ENCODE measurements at places on chromosomes 6 and 20. TPM values are rescaled to one million over a fixed set of nuclear protein-coding genes. Genes with fewer than 3 reads are reported as not detected.

GRCh38 chr6:129498950-129499842, 210.8 kb downstream of the ARHGAP18 start:
- DNase-seq, result peak; percentile 82

DNA sequence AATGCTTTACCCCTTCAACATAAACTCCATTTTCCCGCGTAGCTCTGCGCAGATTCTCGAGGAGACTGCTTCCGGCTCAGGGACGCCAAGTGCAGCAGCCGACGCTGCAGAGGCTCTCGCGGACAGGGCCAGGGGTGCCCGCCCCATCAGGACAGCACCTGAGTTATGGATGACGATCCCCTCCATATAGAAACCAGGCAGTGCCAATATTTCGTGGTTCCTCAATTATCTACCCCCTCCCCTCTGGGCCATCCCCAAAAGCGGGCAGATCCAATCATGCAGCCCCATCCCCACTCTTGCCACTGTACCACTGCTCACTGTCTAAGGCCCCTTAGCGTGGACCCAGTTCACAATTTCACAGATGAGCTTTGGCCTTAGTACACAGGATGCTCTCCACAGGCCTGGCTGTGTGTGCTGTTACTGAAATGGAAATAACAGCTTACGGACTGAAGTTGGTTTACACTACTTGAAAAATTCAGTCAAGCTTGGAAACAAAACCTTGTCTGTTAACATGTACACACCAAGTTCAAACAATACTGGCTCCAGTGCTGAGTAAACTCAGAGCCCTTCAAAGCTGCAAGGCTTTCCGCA, 74.5 kb downstream of the DACT2 start:
- no peak for DNase-seq

The JAG1 gene
- 62.5 TPM for total RNA-seq

DNA sequence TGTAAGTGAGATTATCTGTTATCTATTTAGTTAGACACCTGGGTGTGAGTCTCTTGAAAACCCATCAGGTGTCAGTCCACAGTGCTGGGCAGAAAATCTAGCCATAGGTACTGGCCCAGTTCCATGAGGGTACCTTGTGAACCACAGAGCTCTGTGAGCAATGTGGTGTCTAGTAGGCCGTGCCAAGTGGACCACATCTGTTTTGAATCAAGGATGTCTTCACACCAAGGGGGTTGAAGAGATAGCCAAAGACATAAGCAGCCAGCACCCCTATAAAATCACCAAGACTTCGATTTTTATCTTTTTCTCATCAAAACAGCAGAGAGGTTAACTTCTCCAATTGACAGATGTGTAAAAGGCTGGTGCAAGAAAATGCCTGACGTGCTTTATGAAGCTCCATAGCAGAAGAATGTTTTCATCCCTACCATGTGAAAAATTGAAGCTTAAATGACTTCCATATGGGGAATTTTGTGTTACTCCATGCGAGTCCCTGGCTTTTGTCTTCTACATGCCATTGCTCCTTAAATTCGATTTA, 368.7 kb downstream of the HAO1 start:
- no peak for DNase-seq

DNA sequence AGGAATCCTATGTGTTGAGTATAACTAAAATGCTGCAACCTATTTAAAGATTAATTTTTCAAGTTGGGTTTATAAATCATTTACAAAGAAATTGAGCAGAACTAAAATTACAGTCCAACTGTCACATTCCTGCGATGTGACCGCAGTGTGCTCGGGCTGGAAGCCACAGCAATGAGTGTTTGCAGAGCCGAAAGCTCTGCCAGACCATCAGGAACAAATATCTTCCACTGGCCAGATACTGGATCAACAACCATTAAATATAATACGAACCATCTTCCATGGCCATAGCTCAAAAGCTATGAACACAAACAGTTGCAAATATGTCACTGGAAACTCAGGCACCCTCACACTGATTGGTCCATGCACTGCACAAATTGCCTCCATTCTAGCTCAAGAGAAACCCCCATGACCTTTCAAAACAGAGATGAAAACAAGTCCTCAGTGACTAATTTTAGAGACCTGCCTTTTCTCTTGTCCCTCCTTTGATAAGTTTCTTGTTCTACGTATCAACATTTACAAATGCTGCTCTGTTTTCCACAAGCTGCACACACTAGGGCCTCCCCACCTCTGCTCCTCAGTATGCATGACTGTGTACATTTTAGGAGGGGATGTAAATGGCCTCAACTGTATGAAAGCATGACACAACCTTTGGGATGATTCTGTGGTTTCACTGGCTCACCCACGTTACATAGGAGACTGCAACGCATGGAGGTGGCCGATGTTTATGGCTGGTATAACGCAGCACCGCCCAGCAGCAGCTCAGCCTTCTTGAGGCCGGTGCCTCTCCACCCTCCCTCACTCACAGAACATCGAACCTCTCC, 171.7 kb downstream of the WDR27 start:
- no peak for DNase-seq

- DNase-seq, result no peak
Measured at GRCh38 chr20:57880571-57880892, 170.7 kb upstream of the PMEPA1 start.

GRCh38 chr6:122347751-122348150, 51.7 kb upstream of the HSF2 start:
- DNase-seq, result no peak

DNA sequence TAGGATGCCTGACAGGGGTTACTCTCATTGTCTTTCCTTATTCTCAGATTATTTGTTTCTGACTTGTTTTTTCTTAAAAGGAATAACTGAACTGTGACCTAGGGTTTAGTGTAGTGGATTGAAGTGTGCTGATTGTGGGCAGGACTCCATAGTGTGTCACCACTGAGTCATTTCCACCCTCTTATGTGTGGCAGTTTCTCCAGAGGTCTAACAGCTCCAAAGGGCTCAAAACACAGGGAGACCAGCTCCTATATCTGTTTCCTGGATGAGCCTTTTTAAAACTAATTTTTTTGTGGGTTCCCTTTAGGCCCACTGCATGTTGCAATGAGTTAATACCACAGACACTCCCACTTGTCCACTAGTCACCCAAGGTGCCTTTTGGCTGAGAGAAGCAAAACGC, 951.1 kb upstream of the ADGRB3 start:
- peak; percentile 71 for DNase-seq

The DEFB112 gene
- total RNA-seq, result not detected

GRCh38 chr20:38168791-38169589, 3.9 kb upstream of the TGM2 start:
- DNase-seq, result peak; percentile 55

GRCh38 chr6:99819853-99820252, 174.2 kb downstream of the MCHR2 start:
- DNase-seq, result no peak

GRCh38 chr20:1277529-1278322, 11.6 kb downstream of the SNPH start:
- no peak for DNase-seq

The LPIN3 gene
- 18.9 TPM for total RNA-seq

The SLC44A4 gene
- not detected for total RNA-seq

The ATRN gene
- 34.7 TPM for total RNA-seq

GRCh38 chr6:124057461-124057860, 253.8 kb downstream of the NKAIN2 start:
- no peak for DNase-seq

The TPD52L1 gene
- 92.6 TPM for total RNA-seq

The PYGB gene
- total RNA-seq, result 435 TPM

- DNase-seq, result no peak
Measured at GRCh38 chr20:3470208-3470626, 601 bp upstream of the ATRN start.

DNA sequence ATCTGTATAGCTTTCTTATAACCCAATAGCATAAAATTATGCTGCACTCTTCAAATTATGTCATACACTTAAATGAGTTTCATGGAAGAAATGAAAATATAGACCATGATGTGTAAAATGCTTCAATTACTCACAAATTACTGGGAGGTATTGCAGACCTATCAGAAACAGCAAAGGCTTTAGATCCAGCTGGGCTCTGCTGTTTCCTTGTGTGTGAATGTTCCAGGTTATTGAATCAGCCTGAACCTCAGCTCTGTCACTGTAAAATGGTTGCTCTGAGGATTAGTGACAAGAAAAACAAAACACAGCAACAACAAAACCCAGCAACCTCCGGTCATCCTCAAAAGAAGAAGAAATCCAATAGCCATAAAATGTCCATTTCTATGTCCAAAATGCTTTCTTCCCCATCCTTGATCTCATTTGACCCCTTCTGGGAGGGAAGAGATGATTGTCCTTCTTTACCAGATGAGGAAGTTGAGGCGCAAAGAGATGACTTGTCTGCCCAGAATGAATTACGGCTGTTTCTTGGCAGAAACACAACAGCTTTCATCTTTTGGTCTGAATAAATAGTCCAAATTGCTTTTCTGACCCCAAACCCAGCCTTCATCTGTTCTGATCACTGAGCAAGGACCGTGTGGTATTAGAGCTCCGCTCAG, 42.2 kb upstream of the TGM6 start:
- DNase-seq, result no peak

The ENPP4 gene
- total RNA-seq, result 0.32 TPM

GRCh38 chr20:41570557-41570956, 47.6 kb downstream of the CHD6 start:
- no peak for DNase-seq

GRCh38 chr6:45783716-45784115, 231.9 kb downstream of the CLIC5 start:
- peak; percentile 73 for DNase-seq

GRCh38 chr6:41272591-41273240, 13.8 kb downstream of the TREM1 start:
- DNase-seq, result no peak

DNA sequence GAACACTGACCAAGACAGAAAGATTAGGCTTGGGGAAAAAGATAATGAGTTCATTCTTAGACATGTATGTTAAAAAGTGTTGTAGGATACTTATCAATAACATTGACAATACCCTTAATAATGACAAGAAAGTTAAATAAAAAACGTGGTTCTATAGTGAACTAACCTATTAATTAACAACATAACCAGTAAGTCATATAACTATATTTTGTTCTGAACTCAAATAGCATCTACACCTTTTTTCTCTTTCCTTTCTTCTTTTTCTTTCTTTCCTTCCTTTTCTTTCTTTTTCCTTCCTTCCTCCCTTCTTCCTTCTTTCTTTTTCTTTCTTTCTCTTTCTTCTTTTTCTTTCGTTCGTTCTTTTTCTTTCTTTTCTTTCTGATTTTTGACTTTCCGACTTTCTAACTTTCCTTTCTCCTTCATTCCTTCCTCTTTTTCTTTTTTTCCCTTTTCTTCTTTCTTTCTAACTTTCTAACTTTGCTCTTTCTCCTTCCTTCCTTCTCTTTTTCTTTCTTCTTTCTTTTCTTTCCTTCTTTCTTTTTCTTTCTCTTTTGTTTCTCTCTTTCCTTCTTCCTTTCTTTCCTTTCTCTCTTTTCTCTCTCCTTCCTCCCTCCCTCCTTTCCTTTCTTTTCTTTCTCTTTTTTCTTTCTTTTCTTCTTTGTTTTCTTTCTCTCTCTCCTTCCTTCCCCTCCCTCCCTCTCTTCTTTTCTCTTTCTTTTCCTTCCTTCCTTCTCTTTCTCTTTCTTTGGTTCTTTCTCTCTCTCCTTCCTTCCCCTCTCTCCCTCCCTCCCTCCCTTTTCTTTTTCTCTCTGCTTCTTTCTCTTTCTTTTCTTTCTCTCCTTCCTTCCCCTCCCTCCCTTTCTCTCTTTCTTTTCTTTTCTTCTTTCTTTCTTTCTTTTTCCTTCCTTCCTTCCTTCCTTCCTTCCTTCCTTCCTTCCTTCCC, 24.6 kb downstream of the PRSS35 start:
- no peak for DNase-seq

The TMEM170B gene
- 0.70 TPM for total RNA-seq

The VIP gene
- total RNA-seq, result not detected

DNA sequence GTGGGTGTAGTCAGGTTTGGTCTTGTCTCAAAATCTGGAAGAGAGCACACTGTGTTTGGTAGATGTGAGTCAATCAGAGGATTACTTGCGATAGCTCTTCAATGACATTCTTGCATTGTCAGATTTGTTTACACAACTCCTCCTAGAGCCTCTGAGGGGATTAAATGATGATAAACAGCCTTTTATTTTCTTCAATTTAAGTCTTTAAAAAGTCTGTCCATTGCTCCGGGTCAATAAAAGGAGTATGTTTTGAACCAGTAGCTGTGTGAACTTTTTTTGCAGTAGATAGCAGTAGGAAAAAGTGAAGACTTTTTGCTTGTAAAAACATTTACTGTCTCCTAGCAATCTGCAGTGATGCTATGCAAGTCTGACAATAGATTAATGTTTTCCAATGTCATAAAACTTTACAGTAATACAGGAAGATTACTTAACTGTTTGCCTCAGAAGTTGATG, 49.9 kb downstream of the GJA1 start:
- DNase-seq, result peak; percentile 26

DNA sequence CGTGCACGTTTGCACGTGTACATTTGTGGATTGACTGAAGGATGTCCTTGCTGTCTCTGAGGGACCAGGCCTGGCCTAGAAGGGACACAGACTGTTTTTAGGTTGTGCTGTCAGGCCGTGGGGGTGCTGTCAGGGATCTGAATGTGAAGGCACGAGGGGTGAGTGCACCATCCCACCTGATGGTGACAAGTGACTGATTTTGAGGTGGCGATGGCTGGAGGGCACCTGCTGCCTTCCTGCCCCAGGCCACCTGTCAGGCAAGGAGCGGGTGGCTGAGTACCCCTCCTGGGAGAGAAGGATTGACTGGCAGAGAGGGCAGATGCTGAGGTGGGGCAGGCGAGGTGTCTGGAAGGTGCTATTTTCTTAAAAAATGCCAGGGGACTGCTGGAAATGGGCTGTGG, 1.2 kb downstream of the RAB44 start:
- DNase-seq, result no peak

The ABHD16B gene
- total RNA-seq, result not detected

GRCh38 chr20:37377346-37378081, 31.6 kb downstream of the SRC start:
- DNase-seq, result no peak

- no peak for DNase-seq
Measured at GRCh38 chr6:21726676-21727075, 133.1 kb downstream of the SOX4 start.

The HLA-DOA gene
- not detected for total RNA-seq

DNA sequence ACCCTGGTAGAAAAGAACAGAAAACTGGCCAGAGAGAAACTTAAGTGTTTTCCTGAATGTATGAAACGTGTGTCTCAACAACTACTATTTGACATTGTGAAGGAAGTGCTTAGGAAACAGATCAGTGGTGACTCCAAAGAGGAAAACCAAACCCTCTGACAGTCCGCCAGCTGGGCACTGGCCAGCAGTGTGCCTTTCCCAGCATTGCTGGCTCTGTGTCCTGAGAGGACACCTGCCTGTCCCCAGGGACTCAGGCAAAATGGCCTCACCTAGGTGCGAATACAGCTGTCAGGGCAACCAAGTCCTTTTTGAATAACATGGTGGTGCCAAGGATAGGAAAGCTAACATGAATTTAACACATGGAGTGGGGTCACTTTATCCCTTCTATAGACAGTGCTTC, 72.5 kb downstream of the NDUFAF5 start:
- peak; percentile 32 for DNase-seq

The SMLR1 gene
- total RNA-seq, result not detected

- DNase-seq, result no peak
Measured at GRCh38 chr6:3746119-3746691, 5.3 kb downstream of the PXDC1 start.
